ENCODE measurements at places on chromosomes 6 and 20. TPM values are rescaled to one million over a fixed set of nuclear protein-coding genes. Genes with fewer than 3 reads are reported as not detected.

NOX3 gene
- not detected for total RNA-seq

COL12A1 gene
- total RNA-seq, result 194 TPM

HSPA1L gene
- 5.6 TPM for total RNA-seq

DNA sequence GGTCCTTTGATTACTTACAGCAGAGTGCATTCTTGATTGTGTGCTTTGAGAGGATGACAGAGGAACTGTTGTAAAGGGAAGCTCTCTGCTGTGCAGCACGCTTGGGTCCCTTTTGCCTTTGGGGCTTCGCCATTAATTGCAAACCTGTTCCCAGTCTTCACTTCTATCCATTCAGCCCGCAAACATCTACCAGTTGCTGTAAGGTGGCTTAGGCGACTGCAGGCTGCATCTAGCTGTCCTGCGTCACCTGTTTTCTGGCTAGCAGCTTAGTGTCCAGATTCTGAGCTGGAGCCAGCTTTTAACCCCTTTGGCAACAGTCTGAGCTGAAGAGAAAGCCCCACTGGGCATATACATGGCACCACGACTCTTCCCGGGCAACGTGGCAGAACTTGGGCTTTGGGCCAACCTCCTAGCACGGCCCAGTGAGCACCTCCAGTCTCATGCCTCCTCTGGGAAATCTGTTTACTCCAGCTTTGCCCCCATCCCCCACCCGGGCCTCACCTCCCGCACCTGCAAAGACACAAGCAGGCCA lies 2.5 kb upstream of the FASTKD5 start:
- no peak overlapping the region for H3K4me3 ChIP-seq
- peaks cover 8% of the 10 kb centered on the region for H3K4me1 ChIP-seq
- H3K27me3 ChIP-seq, result no peaks in the 10 kb centered on the region
- no peak overlapping the region for H3K27ac ChIP-seq
- H3K36me3 ChIP-seq, result no peaks in the 10 kb centered on the region

DNA sequence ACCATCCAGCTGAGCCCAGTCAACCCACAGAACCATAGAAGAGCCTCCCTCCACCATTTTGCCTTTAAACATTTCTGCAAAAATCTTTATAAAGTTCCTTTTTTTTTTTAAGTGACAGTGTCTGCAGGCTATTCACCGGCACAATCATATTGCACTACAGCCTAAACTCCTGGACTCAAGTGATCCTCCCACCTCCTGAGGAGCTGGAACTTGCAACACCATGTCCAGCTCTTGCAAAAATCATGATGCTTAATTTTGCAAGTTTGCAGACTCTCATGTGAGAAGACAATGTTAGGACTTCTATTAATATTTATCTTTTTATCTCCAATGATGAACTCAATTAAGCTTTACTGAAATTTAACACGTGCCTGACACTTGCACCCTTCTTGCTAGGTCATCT lies 88.8 kb downstream of the INSM1 start:
- H3K4me3 ChIP-seq, result no peak overlapping the region
- peaks cover 6% of the 10 kb centered on the region for H3K4me1 ChIP-seq
- H3K36me3 ChIP-seq, result no peaks in the 10 kb centered on the region
- DNase-seq, result no peak
- no peak overlapping the region for H3K27ac ChIP-seq

Data from ovary (tissue), 10 donors.